ENCODE measurements at places on chromosomes 7 and 10. TPM values are rescaled to one million over a fixed set of nuclear protein-coding genes. Genes with fewer than 3 reads are reported as not detected.

The FFAR4 gene
- total RNA-seq: not detected

The RARRES2 gene
- not detected for total RNA-seq

The POT1 gene
- 31.8 TPM for total RNA-seq

The AMZ1 gene
- total RNA-seq: 0.69 TPM

Data from activated T-helper 17 cell treated with anti-CD3 and anti-CD28 coated beads, Interleukin-2, amount 50 U/mL, for 72 hours (primary cell).